Stimulated activated CD4-positive, alpha-beta T cell treated with anti-CD3 and anti-CD28 coated beads, Interleukin-12 subunit alpha, Interleukin-12 subunit beta, amount 100 ng/mL, for 4 hours (primary cell): ENCODE measurements at places on chromosomes 13 and 19.

DNA sequence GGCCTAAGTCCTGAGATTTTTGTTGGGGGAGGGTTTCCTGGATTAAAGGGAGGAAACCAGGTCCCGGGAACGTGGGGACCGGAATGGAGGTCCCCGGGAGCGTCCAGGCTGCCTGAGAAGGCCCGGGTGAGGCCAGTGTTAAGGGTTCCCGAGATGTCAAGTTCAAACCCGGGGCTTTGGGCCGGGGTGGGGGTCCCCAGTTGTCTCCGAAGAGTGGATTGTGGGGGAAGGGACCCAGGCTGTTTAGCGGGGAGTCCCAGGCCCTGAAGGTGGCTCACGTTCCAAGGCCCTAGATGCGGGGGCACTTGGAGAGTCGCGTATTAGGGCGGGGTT lies 262 bp downstream of the COX7A1 start:
- DNase-seq, result no peak

DNA sequence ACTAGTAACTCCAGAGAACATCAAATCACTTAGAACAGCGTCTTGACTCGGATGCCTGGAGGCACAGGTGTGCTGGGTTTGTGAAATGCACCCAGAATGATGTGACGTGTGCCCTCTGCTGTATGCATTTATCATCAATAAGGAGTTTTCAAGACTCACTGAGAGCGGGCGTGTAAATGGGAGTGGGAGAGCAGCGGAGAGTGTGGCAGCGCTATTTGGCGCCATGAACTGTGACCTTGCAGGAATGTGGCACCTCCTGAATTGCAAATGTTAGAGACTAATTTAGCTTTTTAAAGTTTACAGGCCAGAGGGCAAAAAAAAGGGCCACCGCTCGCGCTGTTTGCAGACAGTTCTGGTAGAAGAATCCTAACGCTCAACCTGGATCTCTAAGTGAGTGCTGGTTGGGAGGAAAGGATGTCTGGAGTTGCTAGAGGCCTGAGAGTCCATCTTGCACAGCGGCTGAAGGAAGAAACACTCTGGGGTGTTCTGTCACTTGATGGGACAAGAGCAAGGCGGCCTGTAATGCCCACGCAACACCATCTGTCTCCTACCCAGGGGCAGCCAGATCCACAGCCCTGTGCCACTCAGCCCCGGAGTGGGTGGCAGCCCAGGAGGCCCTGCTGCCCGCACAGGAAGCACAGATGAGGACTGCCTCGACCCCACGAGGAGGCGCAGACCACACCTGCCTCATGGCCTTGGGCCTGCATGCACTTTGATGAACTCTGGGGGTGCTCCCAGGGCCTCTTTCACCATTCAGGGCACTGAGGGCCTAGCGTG lies 19.7 kb downstream of the RANBP3 start:
- DNase-seq, result no peak

GRCh38 chr13:93499991-93500390 lies 273.4 kb downstream of the GPC6 start:
- DNase-seq, result no peak

- no peak for DNase-seq
Observed at GRCh38 chr13:25922376-25922775, 129.4 kb downstream of the SHISA2 start.

DNA sequence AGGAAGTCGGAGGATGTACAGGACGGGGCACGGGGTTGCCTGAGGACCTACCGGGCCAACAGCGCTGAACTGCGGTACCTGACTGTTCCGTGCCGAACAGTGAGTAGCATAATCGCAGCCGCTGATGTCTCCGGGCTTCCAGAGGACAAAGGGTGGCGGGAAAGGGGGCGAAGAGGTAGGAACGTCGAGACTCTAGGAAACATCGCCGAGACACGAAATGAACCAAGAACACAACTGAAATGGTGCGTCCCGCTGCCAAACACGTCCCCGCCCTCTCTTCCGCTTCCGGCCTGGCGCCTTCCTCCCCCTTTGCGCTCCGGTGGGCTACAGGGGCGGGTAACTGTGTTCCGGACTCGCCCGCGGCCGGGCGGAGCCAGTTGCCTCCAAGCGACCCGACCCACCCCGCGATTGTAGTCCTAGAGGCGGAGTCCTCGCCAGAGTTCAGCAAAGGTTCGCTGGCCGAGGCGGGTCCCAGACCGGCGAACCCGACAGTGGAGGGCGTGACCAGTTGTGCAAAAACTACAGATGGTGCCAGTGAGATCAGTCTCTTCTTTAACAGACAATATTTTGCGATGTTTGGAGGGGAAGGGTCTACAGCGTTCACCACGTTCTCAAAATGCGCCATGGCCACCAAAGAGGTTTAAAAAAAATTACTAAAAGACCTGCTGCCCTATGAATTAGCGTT lies at the start of gene MRPS31:
Gene MRPS31, minus strand, starts transcription at position 257 of the 685 bp plus-strand sequence. Its CDS starts 54 bp downstream, at position 203.
- peak; percentile 93 for DNase-seq

DNA sequence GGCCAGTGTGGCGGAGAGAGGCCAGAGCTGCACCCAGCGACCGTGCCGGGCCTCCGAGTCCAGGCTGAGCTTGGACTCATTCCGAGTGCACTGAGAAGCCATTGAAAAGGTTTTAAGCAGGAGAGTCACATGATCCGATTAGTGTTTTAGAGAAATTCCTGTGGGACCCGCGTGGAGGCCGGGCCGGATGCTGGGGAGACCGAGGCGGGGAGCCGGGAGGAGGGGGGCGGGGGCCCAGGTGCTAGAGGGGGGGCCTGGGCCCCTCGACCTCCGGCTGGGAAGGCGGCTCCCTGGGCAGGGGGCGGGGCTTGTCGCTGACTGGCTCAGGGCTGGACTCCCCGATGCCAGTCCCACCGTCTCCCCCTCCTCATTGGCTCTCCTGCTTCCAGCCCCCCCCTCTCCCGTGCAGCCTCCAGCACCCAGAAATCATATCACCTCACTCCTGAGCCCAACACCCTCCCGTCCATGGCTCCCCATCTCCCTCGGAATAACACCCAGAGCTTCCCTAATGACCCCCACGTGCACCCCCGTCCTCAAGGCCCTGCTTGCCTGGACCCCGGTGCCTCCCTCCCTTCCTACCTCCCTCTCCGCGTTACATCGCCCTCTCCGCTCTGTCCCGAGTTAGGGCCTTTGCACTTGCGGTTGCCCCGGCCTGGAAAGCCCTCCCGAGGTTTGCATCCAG lies 5.2 kb upstream of the ZNF579 start:
- peak; percentile 62 for DNase-seq

DNA sequence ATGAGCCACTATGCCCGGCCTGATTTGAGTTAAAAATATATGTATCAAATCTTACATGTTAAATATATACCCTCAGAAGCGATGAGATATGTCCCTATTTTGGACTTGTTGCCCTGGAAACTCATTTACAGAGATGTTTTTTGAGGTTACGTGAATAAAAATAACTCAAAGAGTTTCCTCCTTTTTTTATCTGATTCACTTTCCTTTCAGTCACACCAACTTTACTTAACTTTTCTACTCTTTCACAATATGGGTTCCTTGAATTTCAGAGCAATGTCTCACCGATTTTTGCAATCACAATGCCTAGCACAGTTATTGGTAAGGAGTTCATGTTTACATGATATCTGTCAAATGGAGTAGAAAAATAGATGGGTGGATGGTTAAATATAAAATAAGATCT lies 2.3 kb downstream of the OR7C2 start:
- no peak for DNase-seq

DNA sequence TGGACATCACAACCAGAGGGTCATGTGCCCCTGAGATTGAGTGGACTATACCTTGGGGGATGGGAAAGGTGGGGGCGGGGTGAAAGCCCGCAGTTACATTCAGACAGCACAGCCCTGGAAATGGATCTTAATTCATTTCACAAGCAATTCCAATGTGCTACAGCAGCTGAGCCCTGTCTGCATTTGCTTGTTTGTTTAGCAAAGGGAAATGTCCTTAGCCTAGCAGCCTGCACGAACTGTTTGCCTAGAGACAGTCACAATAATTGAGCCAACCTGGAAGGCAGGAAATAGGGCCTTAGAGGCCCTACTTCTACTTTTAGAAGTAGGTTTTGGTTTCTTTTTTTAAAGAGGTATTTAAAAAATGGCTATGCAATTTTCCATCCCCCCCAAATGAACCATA lies 177.3 kb upstream of the KL start:
- DNase-seq, result no peak

DNA sequence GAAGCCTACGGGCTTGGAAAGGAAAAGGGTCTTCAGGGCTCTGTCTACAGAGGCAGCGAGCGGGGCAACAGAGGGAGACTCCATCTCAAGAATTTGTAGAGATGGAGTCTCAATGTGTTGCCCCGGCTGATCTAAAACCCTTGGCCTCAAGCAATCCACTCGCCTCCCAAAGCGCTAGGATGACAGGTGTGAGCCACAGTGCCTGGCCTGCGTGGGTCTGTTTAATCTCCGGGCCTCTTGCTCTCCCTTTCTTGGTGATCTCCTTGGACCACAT lies 8.1 kb downstream of the RPS9 start:
- DNase-seq, result no peak

GRCh38 chr19:34988119-34988518 lies 12.0 kb upstream of the GRAMD1A start:
- no peak for DNase-seq

GRCh38 chr13:108742701-108743451 lies 113.5 kb downstream of the MYO16 start:
- no peak for DNase-seq

DNA sequence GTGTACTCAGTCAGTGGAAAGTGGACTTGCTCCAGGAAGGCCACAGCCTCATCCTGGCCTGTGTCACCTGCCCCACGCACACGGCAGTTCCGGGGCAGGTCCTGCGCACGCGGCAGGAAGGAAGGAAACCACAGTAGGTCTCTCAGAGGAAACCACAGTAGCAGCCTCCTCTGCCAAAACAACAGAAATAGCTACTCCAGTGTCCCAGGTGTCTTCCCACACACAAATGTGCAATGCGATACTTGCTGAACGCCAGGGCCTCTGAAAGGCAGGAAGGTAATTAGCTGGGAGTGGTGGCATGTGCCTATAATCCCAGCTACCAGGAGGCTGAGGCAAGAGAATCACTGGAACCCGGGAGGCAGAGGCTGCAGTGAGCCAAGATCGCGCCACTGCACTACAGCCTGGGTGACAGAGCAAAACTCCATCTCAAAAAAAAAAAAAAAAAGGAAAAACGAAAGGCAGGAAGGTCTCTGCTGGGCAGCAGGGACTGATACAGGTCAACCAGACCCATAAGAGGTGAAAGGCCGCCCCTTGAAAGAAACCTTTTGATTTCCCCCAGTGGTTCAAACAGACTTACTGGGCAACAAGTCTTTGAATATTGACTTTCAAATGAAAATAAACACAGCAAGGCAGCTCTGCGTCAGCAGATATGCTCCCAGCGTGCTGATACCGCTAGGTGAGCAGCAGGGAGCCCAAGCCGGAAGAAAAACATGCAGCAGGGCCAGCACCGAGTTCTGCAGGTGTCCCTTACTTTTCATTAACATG lies 49.5 kb downstream of the CRYL1 start:
- DNase-seq, result peak; percentile 52

DNA sequence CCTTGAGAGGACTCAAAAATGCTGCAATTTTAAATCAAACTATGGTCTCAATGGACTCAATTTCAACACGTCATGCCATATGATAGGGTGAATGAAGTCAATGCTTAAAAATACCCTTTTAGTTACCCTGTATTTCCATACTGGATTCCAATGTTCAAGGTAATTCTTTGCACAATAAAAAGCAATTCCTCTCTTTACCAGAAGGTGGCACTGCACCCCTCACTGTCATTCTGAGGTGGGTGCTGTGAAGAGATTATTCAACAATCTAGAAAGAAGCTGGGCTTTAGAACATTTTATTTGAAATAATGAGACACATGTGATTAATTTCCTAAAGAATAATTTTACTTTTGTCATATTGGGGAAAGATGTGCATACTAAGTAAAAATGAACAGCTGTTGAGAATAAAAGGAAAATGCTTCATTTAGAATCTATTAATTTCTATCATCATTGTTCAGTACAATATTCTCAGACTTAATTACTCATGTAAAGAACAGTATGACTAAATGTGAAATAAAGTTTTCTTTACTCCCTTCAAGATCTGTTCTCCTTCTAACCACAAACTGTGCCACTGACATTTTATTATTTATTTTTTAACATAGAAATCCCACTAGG lies 789.1 kb downstream of the GPC5 start:
- no peak for DNase-seq

GRCh38 chr19:2573916-2574315 lies 98.0 kb downstream of the GADD45B start:
- no peak for DNase-seq

DNA sequence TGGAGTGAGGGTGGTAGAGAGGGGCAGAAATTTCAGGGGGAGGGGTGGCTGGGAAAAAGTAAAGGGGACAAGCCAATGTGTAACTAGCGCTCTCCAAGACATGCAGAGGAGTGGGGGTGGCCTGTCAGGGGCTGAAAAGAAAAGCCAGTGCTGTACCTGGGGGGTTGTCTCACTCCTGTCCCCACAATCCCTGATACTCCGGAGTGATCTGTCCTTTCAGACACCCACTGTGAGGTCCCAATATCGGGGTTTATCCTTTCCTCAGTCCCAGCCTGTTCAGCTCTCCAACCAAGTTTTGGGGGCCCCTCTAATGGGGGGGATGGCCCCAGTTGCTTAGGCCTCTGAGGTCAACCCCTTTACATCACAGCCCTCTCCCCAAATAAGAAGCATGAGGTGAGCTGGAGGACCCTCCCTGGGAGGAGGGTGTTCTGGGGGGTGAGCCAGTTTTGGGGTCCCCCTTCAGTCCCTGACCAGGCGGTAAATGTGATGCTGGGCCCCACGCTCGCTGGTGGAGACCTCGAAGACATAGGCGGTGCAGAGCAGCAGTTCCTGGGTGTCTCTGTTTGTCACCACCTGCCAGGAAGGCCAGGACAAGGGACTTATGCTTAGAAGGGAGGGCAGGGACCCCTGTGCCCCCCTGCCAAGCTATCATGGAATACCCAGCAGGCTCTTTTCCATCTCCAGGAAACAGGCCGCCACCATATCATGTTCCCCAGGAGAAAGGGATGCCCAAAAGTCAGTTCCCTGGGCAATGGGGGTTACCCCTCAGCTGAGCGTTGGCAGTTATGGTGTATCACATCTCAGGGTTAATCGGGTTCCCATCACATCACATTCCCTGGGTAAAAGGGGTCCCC lies 5.9 kb downstream of the CD37 start:
- no peak for DNase-seq

GRCh38 chr13:74064805-74065312 lies 69.3 kb downstream of the KLF12 start:
- DNase-seq, result no peak

- DNase-seq, result no peak
Observed at GRCh38 chr13:110371550-110372465, 64.7 kb downstream of the COL4A2 start.
